Keratinocyte (primary cell): ENCODE measurements at places on chromosomes 13 and 19.

- DNase-seq: no peak
Observed at GRCh38 chr13:82833923-82834322, 1048.4 kb downstream of the SLITRK1 start.

- no peak for DNase-seq
Observed at GRCh38 chr13:83731113-83731512, 151.2 kb downstream of the SLITRK1 start.

DNA sequence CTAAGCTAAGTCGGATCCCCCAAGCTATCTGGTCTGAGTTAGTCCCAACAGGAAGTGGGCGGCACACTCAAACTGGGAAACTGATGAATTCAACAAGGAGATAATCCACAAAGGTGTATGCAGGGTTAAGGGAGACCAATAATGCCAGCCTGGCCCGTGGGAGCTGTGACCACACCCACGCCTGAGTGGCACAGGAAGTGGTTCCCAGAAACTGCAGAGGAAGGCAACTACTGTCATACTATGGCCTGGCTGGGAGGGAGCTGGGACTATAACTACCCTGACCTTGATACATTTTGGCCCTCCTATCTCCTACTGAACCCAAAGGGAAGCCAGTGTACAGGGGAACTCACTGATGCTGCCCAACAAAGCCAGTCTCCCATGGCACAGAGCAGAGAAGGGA lies 85.5 kb upstream of the TDRD3 start:
- no peak for DNase-seq

- no peak for DNase-seq
Observed at GRCh38 chr13:53032849-53033248, 4.2 kb downstream of the OLFM4 start.

DNA sequence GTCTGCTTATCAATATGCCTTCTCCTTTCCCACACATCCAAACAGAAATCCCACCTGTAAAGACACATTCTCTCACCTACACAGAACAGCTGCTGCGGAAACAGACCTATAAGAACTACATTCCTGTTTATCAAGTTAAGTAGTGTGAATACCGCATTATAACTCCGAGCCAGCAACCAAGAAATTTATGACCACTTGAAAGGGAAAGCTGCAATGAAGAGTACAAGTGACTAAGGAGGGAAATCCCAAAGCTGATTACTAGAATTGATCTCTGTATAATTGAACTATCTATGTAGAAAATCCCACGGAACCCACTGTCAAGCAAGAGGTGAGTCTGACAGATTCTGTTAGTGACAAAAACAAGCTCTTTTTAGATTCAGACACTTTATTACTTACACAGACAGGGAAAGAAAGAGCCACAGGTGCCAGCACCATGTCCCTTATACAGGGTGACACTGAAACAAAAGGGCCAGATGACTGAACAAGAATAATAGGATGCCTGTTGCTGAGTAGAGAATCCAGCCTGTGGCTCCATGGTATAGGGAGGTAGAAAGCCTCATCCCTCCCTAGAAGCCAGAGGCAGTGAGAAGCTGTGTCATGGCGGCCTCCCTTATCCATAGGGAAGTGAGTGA lies 1.6 kb upstream of the IGFL4 start:
- DNase-seq: no peak

- DNase-seq: no peak
Observed at GRCh38 chr19:44637390-44637764, 6.3 kb upstream of the PVR start.

DNA sequence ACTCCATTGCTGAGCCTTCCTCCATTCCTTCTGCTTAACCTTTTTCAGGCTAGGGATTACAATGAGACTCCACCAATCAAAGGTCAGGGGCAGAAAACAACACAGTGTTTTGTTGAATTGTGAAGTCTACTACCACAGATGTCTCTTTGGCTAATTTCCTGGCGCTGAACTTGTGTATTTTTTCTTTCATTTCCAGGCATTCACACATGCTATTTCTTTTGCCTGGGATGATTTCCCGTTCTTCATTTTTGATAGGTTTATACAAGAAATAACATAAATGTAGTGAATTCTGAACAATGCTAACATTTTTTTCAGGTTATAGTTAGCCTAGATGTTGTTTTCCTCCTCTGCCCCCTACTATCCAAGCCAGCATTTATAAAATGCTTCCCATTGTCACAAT lies 64.3 kb downstream of the OLFM4 start:
- no peak for DNase-seq

DNA sequence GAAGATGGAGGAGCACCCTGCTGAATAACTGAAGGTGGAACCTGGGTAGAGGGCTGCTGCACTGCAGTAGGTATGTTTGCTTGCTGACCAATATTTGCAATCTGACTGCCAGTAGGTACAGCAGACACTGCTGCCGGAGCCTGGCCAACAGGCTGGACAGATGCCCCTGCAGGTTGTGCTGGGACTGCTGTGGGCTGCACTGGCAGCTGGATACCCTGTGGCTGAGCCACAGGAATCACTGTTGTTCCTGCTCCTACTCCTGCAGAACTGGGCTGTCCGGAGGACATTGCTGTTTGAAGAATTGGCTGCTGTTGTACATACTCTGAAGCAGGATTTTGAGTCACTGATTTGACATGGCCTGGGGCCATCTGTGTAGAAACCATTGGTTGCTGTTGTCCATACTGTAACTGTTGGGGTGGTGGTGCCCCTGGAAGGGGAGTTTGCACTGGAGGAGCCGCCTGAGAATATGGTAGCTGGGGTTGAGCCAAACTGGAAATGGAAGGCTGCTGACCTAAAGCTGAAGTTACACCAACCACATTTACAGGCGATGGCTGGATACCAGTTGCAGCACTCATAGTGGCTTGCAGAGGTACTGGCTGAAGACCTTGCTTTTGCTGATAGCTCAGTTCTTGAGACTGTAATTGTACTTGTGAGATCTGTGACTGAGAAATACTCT lies 2.2 kb downstream of the TSC22D1 start:
- DNase-seq: no peak

- no peak for DNase-seq
Observed at GRCh38 chr13:110138010-110138699, 168.8 kb downstream of the COL4A1 start.

GRCh38 chr13:106506286-106506685 lies 29.2 kb downstream of the EFNB2 start:
- DNase-seq: no peak

DNA sequence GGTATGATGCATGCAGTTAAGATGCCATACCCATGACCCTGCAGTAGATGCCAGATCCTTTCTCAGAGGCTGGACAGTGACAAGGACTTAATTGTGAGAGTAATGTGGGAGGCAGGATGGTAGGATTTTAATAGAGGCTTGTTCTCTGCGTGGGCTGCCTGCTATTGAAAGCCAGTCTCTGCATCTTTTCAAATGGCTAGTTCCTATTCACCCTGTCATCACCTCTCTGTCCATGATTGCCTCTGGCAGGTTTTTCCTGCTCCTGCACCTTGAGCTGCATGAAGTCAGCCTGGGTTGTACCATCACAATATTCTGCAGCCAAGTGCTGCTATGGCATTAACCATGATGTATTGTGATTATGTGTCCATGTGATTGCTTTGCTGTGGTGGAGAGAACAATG lies 440.5 kb downstream of the ITGBL1 start:
- DNase-seq: no peak

GRCh38 chr19:23561341-23561740 lies 125.7 kb downstream of the ZNF675 start:
- no peak for DNase-seq
